ENCODE measurements at places on chromosomes 5 and 9. TPM values are rescaled to one million over a fixed set of nuclear protein-coding genes. Genes with fewer than 3 reads are reported as not detected.

DNA sequence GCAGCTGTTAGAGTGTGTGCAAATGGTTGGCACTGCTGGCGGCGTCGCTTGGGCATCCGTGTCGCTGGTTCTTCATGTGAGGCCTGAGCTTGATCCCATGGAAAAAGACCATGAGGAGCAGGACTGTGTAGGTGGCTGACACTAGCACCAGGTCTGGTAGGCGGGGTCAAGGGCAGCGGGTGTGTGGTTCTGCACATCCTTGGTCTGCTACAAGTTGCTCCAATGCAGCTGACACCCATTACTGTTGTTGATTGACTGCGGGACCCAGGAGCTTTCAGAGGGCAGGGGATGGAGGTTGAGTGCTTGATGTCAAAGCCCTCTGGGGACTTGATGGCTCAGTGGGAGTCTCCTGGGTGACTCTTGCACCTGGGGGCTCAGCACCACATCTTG is 29.0 kb upstream of the PITX1 start:
- DNase-seq = no peak

PCDH12 gene
- total RNA-seq = 20.1 TPM

DNA sequence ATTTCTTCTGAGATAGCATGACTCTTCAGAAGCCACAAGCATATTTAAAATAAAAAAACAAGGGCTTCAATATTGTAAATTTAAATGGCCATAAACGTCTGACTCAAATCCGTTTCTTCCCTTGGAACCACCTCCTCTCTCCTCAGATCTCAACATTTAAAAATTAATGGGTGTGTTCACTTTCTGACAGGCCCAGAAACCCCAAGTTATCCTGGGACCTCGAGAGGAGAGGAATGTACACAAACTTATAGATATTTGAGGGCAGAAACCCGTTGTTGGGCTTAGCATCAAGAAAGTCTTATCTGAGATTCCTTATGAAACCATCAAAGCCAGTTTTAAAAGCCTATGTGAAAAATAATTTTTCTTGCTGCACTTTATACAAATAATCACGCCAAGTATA is 29.2 kb downstream of the MLLT3 start:
- no peak for DNase-seq

DBH gene
- total RNA-seq = 0.10 TPM

DNA sequence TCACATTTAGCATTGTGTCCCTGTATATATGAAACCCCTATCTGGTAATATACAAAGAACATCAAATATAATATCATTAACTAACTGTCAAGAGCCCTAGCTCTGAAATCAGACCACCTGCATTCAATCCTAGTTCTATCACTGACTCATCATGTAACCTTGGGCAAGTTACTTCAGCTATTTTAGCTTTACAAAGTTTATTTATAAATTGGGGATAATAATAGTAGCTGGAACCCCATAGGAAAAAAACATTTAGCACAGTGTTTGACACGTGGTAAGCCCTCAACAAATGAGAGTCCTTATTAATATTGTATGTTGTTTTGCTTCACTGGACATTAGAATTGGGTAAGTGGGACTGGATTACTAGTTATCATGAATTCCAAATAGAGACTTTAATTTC is 157.5 kb downstream of the EBF1 start:
- DNase-seq = no peak

DNA sequence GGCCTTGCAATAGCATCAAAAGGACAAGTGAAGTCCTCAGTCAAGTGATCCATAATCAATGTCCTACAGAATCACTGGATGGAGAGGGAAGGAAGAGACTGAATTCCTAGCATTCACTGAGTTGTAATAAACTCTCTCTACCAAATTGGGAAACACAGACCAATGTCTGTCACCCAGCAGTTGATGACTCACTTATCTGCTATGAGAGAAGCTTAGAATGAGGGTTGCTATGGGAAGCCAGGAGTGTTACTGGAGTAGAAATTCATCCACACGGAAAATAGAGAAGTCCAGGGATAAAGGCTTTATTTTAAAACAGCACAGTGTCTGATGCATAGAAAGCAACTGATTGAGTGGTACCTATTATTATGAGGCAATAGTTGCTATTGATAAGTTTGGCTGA is 407.4 kb downstream of the BRINP1 start:
- peak; percentile 2 for DNase-seq

DNA sequence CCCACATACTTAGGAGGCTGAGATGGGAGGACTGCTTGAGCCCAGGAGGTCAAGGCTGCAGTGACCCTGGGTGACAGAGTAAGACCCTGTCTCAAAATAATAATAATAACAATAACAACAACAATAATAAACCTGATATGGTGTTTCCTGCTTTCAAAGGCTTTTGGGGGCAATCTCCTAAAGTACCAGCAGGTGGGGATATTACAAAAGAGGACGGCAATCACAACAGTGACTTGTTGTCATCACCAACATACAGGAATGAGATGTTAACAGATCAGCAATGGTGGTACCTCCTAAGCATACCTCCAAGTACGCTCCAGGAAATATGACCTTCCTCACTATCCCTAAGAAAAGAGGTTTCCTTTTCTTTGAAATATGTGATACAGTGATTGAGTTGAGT is 91.1 kb upstream of the RNF180 start:
- peak; percentile 32 for DNase-seq

KCNV2 gene
- total RNA-seq = not detected

- DNase-seq = no peak
Measured at GRCh38 chr9:121887553-121888437, 205.3 kb downstream of the TTLL11 start.

GRCh38 chr5:15612915-15613635 is 113.1 kb downstream of the FBXL7 start:
- no peak for DNase-seq

GRCh38 chr9:21558079-21558478 is 76.0 kb upstream of the IFNE start:
- DNase-seq = peak; percentile 18

- no peak for DNase-seq
Measured at GRCh38 chr5:124645396-124645795, 101.0 kb downstream of the ZNF608 start.

MINAR2 gene
- total RNA-seq = not detected

DNA sequence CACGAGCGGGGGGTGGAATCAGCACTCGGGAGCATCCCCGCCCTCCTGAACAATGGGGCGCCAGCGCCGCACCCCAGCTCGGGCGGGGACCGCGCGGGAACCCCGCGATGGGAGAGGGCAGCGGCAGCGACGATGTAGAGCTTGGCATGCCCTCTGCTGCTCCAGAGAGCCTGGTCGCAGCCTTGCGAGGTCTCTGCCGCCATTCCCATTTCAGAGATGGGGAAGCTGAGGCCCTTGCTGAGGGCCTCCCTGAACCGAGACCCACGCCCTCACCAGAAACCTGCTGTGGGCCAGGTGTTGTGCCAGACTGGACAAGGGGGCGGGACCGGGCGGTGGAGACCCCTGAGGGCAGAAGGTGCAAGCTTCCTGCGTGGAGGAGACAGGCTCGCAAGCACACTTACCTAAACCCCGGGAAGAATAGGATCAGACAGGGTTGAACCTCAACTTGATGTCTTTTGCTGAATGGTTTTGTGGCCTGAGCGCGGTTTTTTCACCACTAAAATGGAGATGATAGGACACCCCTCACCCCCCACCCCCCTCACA is 647 bp upstream of the MEGF9 start:
- peak; percentile 31 for DNase-seq

All from tongue (tissue), 3 donors.